ENCODE measurements at places on chromosomes 12 and 14.

DNA sequence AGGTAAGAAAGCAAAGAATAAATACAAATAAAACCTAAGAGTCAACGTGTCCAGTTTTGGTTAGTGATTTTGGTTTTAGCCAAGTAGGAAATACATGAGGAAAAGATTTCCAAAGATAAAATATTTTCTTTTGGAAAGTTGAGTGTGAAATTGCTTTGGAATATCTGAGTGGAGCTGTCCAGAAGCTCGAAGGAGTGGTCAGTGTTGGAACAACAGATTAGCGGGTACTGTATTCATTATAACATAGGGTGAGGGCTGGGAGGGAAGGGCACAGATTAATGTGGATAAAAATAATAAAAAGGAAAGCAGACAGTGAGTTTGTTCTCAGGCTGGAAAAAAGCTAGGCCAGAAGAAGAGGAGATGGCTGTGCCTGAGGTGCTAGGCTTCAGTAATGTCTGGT lies 101.5 kb upstream of the SLCO1C1 start:
- no peak overlapping the region for H3K4me3 ChIP-seq
- DNase-seq = no peak
- no peaks in the 10 kb centered on the region for H3K36me3 ChIP-seq

GRCh38 chr12:75792687-75793086 lies 238.9 kb downstream of the PHLDA1 start:
- no peaks in the 10 kb centered on the region for H3K36me3 ChIP-seq
- no peak for DNase-seq
- H3K27ac ChIP-seq = no peak overlapping the region
- no peak overlapping the region for H3K4me3 ChIP-seq
- H3K4me1 ChIP-seq = no peaks in the 10 kb centered on the region

DNA sequence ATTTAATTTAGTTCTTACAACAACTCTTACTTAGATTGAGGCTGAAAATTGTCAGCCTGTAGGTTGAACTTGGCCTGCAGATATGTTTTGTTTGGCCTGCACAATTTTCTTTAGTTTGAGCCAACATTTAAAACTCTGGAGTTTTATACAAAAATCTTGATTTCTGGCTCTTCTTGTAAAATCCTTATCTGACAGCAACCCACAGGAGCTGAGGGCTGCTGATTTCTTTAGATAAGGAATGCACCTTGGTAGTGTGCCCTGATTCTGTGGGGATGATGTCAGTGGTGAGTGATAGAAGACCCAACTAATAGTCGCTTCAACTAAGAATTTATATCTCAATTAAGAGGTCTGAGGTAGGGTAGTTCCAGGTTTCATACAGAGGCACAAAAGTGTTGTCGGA lies 49.5 kb downstream of the SOCS2 start:
- no peaks in the 10 kb centered on the region for H3K4me1 ChIP-seq
- H3K4me3 ChIP-seq = no peak overlapping the region
- no peaks in the 10 kb centered on the region for H3K27me3 ChIP-seq
- no peak overlapping the region for H3K27ac ChIP-seq

DNA sequence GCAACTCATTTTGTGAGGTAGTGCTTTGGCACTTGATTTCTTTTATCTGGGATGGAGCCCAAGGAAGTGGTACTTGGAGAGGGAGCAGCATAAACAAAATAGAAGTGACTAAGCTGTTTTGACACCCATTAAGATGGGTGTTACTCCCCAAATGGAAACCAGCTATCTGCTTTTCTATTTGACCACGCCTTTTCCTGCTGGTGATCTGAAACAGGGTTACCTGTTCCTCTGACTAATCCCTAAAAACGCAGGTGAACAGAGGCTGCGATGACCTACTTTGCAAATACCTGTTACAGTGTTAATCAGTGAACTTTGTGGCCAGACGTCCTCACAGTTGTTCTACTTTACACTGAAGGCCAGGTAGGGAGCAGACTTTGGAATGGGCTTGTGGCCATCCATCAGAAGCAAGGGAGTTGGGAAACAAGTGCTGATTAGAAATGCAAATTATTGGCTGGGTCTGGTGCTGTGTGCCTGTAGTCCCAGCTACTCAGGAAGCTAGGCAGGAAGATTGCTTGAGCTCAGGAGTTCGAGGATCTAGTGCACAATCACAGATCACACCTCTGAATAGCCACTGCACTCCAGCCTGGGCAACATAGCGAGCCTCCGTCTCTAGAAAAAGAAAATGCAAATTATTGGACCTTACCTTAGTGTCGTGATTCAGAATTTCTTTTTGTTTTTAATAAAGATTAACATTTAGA lies 58.3 kb upstream of the HECTD1 start:
- no peak for DNase-seq
- H3K4me1 ChIP-seq = peaks cover 28% of the 10 kb centered on the region
- H3K27me3 ChIP-seq = no peaks in the 10 kb centered on the region

- H3K27me3 ChIP-seq = no peaks in the 10 kb centered on the region
- H3K4me3 ChIP-seq = no peak overlapping the region
- no peak for DNase-seq
- H3K36me3 ChIP-seq = no peaks in the 10 kb centered on the region
Measured at GRCh38 chr12:2276288-2277033, 223.7 kb downstream of the CACNA1C start.

GRCh38 chr14:35934499-35934898 lies 108.4 kb downstream of the BRMS1L start:
- no peaks in the 10 kb centered on the region for H3K36me3 ChIP-seq
- H3K27ac ChIP-seq = no peak overlapping the region
- no peak overlapping the region for H3K4me3 ChIP-seq
- DNase-seq = no peak
- H3K27me3 ChIP-seq = peaks cover 18% of the 10 kb centered on the region
- H3K4me1 ChIP-seq = no peaks in the 10 kb centered on the region

DNA sequence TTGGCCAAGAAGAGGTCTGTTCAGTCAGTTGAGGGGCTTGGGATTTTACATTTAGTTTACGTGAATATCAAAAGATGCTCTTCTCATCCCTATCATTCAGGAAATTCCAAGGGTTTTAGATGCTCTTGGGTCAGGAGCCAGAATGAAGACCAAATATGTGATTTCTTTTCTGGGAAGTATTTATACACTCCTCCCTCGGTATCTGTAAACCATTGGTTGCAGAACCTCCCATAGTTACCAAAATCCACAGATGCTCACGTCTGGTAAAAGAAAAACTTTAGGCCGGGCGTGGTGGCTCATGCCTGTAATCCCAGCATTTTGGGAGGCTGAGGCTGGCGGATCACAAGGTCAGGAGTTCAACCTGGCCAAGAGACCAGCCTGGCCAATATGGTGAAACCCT lies 75.9 kb downstream of the TNFAIP2 start:
- DNase-seq = no peak
- peaks cover 29% of the 10 kb centered on the region for H3K27me3 ChIP-seq
- peak overlapping the region; percentile 67 for H3K27ac ChIP-seq
- no peak overlapping the region for H3K4me3 ChIP-seq

- no peaks in the 10 kb centered on the region for H3K4me1 ChIP-seq
- H3K27me3 ChIP-seq = no peaks in the 10 kb centered on the region
- H3K4me3 ChIP-seq = no peak overlapping the region
- peaks cover 72% of the 10 kb centered on the region for H3K36me3 ChIP-seq
Measured at GRCh38 chr14:99908653-99909250, 115.5 kb downstream of the EML1 start.

Data from left ventricle myocardium inferior (tissue), 1 donor.